T-cell (primary cell): ENCODE measurements at places on chromosomes 4 and X.

- peak; percentile 54 for DNase-seq
Observed at GRCh38 chrX:9530848-9531274, 66.0 kb downstream of the TBL1X start.

- no peak for DNase-seq
Observed at GRCh38 chr4:154574311-154574710, 11.5 kb downstream of the FGB start.

GRCh38 chr4:89111833-89112563 is 665 bp downstream of the TIGD2 start:
- DNase-seq, result no peak

DNA sequence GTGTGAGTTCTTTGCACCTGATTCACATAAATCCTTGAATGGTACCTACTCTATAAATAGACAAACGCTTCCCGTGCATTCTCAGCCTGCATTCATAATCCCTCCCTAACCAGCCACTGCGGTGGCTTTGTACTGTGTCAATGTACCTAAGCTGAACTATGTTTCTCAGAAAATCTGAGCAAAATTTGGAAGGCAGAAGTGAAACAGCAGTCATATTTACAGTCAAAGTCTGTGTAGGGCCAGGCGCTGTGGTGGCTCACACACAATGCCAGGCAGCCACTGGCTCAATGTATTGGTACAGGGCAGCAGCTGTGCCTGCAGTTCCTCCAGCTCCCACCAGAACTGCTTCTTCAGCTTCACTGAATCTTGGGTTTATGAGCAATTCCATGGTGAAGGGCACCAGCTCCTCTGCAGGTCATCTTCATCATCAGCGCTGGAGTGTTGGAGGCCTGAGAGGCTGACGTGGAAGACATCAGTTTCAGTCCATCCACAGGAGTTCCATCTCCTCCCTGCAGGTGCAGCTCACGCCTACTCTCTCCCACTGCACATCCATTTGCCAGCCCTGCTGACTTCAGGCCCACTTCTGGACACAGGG is 32.3 kb upstream of the IRF2 start:
- peak; percentile 6 for DNase-seq

DNA sequence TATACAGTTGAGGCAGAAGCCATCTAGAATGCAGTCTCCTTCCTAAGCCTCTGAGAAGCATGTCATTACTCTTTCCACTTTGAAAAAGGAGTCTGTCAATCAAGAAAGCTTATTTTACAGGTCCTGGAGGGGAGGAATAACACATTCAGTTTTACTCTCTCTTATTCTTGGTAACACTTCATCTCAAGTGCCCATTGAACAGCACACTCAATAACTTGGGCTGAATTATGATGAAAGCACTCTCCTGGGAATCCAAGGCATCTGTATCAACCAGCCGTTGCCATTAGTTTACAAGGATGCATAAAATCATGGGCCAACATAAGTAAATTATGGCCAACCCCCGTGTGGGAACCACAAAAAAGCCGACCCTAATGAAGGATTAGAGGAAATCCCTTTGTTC is 282.4 kb downstream of the C4orf33 start:
- no peak for DNase-seq

GRCh38 chr4:39104255-39104654 is 42.2 kb downstream of the KLHL5 start:
- DNase-seq, result no peak

- peak; percentile 55 for DNase-seq
Observed at GRCh38 chrX:48919947-48920717, 1.3 kb upstream of the PIM2 start.

GRCh38 chrX:142804085-142804484 is 221.6 kb upstream of the SPANXN4 start:
- no peak for DNase-seq

- DNase-seq, result no peak
Observed at GRCh38 chr4:186304866-186305505, 39.0 kb downstream of the F11 start.

DNA sequence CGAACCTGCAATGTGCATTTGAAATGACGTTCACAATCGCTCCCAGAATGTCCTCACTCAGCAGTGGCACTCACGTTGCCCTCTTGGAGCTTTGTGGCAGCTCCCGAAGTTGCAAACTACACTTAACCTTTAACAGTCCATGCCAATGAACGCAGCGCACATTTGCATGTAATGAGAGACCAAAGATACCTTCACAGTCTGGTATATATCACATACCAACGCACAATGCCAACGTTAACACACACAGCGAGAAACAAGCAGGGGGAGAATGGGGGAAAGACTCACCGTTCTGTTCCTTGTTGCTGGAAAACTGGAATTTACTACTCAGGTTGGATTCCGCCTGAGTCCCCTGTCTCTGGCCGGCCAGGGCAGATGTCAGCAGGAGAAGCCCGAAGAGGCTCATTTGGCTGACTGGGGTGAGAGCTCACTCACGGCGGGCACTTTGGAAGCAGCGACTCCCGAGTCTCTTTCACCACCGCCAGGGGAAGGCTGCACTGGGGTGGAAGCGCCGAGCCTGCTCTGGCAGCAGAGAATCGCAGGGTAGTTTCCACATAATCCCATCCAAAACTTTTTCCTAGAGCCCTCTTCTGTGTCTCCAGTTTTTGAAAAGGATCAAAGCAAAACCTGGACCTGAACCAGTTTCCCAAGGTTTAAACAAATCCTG is 966 bp downstream of the PDGFC start:
- no peak for DNase-seq

GRCh38 chr4:169114341-169114974 is 104.4 kb upstream of the CBR4 start:
- DNase-seq, result no peak

DNA sequence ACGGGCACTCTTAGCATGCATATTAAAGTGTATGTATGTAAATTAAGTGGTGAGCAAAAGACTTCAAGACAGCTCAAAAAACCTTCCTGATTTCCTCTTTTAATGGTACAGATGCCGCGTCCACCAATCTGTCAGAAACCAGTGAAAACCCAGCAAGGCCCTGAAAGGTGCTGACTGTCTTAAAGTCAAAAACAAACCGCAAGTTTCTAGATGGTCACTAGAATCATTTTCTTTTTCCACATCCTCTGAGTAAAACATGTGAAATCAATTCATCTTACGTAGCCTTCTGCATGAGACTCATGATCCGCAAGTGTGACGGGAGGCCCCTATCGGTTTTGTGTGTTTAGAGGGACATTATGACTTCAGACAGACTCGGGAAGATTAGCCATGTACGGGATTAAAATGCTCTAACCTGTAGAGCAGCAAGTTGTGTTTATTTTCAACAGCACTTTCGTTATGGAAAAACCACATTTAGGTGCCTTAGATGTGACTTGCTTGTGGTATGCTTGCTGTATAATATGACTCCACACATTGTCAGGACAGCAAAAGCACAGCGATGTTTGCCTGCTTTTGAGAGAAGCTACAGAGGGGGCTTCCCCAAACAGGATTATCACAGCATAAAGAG is 88.2 kb upstream of the STS start:
- no peak for DNase-seq

DNA sequence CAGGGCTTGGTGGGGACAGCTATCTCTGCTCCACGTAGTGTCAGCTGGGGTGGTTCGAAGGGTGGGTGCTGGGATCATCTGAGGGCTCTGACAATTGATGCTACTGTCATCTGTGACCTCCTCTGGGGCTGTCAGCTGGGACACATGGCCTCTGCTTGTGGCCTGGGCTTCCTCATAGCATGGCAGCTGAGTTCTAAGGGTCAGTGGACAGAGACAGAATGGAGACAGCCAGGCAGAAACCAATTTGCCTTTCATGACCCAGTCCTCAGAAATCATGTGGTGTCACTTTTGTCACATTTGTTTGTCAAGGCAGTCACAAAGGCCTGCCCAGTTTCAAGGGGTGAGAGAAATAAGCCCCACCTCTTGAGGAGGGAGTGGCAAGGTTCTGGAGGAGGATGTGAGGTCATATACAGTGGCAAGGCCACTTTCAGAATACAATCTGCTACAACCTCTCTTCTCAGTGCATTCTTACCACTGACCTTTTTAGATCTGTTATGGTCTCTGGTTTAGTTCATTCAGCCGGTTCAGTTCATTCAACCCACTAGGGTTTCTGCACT is 103.6 kb upstream of the BCOR start:
- DNase-seq, result peak; percentile 5

DNA sequence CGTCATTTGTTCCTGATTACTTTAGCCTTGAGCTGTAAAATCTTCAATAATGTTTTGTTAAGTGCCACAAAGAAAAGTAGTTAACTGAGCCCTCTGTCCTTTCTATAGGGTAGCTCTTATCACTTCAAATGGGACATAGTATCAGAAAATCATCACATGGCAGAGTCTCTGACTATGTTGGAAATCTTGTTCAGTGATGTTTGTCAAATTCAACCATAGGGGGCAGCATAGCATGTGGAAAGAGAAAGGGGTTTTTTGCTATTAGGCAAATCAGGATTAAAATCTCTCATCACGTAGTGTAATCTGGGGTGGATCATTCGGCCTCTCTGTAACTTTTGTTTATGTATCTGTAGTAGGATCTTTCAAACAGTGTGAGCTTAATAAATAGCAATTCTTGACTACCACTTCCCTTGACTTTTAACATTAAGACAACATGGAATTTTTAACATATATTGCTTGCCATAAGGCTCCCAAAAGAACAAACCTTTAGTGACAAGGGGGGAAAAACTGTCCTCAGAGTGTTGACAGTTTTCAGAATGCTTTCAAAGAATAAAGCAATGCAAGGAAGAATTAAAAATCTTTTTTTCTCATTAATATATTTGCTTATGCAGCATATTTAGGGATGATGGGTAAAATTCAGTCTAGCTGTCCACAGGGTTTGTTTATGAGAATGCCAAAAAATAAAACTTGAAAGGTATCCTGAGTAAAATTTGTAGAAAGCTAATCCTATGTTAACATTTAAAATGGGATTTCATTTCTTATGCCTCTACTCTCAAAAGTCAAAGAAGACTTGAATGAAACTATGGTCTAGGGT is 127.2 kb downstream of the FBXW7 start:
- DNase-seq, result peak; percentile 5

GRCh38 chr4:53889326-53890055 is 174.9 kb downstream of the CHIC2 start:
- DNase-seq, result no peak

DNA sequence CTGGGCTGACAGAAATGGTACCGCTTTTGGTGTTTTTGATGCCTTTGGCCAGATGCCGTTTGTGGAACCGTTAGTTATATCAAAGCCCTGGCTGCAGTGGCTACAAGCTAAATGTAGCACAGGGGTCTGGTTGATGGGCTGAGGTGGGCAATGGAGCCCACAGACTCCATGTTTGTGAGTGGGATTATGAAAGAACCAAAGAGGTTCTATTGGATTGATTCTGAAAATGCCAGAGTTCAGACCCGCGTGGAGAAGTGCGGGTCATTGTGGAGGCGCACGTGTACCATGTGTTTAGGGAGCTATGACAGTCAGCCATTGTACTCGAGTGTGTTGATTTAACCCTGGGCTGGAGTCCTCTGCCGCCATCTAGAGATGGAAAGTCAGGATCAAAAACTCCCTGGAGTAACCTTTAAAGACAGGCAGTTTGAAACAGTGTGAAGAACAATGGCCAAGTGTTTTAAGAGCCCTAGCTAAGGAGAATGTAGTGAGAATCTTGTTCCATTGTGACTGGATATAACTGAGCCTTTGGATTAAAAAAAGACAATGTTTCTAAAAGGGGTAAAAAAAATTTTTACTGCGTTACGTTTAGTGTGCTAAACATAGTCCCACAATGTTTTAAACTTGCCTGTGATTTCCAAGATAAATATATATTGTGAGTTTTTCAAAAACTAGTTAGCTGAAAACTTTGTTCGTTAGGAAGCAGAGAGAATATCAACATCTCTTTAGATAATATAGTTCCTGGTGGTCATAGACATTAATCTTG is 12.7 kb downstream of the ART3 start:
- no peak for DNase-seq

DNA sequence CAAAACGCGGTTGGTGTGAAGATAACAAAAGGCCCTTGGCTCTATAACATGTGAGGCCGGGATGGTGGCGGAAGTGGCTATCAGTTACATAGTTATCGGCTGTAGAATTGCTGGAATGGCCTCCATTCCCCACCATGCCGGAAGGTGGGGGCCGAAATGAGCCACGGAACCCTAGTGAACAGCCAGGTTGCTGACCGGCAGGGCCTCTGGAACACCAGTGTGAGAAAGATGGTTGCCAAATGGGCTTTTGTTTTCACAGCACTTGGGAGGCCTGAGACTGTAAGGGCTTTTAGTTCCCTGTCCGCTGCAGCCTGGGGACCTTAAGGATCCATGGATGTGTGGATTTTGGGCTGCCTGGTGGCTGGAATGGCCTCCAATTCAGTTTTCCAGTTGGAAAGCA is 23.3 kb upstream of the ARX start:
- DNase-seq, result no peak

DNA sequence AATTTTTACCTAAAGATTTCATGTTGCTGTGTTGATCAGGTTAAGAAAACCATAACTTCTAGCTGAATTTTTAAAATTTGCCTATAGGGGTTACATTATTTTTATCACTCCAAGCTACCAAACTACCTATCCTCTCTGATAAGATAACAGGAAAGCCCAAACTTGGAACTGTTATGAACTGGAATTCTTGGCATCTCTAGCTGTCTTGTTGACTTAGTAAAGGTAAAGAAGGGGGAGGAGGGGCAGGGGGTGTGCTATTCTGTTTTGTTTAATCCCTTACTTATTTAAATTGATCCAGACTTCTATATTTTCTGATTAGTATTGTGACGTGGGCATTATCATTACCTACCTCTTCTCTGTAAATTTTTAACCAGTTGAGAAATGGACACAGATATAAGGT is 54.7 kb downstream of the SLAIN2 start:
- no peak for DNase-seq

DNA sequence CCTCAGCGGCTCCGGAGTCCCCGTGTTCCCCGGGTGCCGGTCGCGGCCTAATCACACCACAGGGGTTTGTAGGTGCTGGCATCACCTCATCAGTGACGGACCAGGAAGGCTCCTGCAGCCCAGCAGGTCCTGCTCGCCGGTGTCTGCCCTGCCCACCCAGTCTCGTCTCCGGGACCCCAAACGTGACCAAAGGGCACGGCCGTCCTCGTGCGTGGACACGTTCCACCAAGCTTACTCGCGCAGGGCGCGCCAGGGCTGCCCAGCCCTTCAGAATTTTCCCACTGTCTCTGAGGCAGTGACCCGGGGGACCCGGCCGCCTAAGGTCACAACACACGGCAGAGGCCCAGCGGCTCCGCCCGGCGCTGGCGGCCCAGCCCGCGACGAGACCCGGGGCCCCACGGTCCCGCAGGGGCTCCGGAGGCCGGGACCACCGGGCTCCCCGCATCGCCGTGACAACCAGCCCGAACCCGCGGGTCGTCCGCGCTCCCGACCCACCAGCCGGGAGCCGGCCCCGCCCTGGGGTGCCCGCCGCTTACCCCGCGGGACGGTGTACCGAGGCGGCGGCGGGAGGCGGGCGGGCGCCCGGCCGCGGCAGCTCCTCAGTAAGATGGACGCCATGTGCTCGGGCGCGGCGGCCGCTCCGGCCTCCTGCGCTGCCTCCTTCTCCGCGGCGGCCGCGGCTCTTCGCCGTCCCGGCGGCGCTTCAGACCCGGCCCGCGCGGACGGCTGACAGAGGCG is 454 bp downstream of the LETM1 start:
- DNase-seq, result no peak

DNA sequence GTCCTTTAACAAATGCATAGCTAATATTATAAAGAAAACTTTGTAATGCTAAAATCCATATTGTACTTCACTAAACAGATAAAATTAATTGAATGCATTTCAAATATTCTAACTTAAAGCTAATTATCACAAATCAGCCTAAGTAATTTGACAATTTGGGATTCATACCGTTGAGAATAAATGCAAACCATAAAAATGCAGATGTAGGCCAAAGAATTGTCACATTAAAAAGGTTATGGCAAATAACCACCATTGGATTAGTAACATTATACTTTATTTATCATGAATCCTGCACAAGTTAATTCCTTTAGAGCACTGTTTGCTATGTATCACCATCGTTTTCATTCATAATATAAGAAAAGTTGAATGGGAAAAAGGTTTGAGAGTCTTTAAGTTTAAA is 301.0 kb downstream of the LDB2 start:
- DNase-seq, result no peak
